ENCODE measurements at places on chromosomes 1 and 21.

DNA sequence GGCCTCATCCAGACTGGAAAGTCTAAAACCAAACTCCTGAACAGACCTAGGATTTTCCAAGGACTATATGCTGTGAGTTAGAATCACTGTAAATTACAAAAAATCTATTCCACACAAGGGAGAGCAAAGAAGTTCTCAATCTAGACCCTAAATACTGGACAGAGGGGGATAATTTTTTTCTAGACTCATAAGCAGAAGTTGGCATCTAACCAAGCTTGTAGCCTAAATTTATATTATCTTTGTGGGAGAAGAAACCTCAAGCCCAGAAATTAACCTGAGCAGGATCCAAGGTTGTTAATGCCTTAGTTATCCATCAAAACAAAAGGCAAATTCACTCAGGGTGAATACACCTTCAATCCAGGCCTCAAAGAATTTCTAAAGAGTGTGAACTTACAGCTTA lies 290.2 kb downstream of the SMYD3 start:
- no peak for DNase-seq

DNA sequence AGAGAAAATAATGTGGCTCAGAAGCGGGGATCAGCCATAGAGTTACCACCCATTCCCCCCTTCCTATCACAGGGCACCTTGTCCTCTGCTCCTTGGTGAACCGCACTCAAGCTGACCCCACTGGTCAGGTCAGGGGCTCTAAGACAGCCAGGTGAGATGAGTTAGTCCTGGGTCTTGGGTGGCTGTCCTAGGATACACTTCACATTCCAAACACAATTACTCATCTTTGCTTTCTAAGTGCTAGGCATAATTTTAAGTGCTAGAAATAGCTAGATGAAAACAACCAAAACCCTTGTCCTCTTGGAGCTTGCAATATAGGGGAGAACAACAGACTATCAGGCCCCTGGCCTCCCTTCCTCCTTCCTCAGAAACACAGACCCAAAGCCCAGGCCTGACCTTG lies 7.8 kb upstream of the MUTYH start:
- DNase-seq: no peak

DNA sequence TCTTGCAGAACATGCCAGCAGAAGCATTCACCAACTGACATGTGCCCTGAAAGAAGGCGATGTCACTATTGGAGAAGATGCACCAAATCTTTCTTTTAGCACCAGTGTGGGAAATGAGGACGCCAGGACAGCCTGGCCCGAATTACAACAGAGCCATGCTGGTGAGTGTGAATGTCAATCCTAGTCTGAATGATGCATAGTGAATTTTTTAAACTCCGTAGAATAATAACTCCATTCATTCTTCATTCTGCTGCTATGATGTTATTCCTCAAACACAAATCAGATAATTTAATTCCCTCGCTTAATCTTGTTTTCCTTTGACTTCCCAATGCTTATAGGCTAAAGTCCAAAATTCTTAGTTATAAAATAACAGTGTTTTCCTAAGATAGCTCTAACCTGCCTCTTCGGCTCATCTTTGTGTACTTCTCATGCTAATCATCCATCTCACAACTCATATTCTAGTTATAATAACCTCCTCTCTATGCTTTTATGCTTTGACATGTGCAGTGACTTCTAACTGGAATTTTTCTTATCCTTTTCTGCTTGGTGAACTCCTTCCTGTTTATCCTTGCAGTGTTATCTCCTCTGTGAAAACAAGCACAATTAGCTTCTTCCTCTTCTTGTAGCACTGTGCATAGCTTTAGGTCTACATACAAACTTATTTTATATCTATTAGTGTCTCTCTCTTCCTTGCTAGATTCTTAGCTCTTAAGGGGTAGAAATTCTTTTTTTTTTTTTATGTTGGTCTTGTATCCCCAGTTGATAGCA lies 14.4 kb downstream of the SDCCAG8 start:
- no peak for DNase-seq

DNA sequence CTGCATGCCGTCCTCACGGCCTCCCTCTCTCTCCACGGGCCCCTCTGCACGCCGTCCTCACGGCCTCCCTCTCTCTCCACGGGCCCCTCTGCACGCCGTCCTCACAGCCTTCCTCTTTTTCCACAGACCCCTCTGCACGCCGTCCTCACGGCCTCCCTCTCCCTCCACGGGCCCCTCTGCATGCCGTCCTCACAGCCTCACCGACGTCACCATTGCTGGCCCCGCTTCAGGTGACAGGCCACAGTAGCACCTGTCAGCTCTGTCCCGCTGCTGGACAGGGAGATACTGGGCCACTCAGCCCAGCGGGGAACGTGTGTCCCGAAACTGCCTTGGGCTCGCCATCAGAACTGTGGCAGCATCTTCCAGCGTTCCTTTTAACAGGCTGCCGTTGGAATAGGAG lies 82.8 kb upstream of the COL6A1 start:
- no peak for DNase-seq

- no peak for DNase-seq
These were observed 33.6 kb downstream of the PGBD5 start for GRCh38 chr1:230392536-230392909.
